NCI-H1092 treated with DMSO at 0.1 percent for 48 hours (cell line): ENCODE measurements at places on chromosomes 4 and X.

GRCh38 chr4:73181231-73181630 lies 77.4 kb downstream of the ANKRD17 start:
- no peak for DNase-seq

DNA sequence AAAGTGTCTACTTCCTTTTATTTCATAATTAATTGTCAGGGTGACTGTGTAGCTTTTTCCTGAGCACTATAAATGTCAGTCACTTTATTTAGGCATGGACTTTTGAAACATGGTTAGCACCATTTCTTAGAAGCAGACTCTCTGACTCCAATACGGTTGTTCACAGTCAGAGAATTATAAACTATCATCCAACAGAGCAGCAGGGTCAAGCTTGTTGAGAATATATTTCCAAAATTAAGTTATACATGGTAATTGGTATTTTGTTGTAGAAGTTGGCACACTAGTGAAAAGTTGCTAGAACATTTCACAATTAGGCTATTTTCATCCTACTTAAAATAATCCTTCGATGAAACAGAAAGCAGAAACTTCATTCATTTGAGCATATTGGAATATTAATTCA lies 1155.5 kb upstream of the IGFBP7 start:
- no peak for DNase-seq

DNA sequence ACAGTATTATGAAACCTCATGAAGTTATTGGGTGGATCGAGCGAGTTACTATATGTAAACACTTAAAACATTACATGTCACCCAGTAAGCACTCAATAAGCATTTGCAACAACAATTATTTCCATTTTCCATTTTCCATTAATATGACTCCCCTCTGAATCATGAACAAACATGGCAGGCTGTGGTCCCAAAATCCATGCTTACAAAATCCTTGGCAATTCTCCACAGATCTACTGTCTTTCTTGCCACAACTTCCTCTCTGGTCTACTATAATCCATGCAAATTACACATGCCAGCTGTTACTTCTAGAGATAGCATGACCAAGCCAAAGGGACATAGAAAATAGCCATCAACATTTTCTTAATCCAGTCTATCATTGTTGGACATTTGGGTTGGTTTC lies 22.0 kb downstream of the ASB11 start:
- no peak for DNase-seq

DNA sequence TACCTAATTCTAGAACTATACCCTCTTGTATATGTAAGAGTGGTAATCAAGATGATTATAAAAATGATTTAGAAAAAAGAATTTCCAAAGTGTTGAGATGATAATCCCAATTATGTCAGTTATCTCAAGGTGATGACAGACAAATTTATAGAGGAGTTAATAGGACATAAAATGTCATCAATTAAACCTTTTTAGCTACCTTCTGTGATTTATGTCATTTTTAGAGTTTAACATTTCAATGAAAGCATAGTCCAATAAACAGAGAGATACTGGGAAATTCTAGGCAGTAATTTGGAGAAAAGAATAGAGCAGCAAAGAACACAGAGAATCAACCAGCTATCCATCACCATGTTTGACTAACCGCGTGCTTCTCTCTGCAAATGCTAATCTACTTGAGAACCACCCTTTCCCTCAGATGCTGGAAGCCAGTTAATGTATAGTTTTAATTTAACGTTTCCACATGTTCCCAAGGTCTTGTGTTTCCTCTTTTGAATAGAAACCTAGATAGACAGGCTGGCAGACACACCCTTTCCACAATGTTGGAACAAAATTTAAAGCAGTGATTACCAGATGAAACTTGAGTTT lies 433.1 kb upstream of the FAM241A start:
- no peak for DNase-seq

DNA sequence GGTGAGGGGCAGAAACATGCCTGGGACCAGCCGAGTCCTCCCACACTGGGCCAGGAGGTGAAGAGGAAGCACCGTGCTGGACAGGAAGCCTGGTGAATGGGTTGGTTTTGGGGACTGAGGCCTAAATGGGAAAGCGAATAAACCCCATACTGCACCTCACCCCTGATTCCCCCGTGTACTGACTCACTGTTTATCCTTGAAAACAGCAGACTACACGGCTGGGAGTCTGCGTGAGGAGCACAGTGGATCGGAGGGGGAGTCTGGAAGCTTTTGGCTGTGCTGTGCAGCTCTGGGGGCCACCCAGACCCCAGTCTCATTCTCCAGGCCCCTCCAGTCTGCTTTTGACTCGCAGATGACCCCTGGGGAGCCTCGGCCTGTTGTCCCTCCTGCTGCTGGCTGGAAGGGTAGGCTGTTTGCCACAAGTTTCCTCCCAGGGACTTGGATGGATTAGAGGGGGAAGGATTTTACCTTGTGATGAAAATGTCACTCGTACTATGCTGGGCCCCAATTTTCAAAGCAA lies 90.0 kb downstream of the PSAPL1 start:
- DNase-seq = no peak

DNA sequence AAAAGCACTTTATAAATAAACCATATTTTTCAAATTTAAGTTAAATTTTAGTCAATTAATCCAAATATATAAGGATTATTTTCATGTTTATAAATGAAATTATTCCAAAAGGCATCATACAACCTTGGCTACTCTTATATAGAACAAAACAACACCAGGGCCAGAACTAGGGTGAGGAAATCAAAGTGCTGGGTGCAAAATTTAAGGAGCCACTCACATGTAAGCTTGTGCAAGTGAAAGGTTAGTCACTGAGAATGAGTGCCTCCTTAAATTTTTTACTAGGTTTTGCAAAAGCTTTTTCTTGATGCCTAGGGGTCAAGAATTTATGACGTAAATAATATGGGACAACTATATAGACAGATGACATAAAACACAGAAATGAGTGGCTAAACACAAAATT lies 83.4 kb upstream of the COX18 start:
- no peak for DNase-seq

GRCh38 chr4:106978046-106978774 lies 57.9 kb downstream of the DKK2 start:
- no peak for DNase-seq

- no peak for DNase-seq
Observed at GRCh38 chr4:36921476-36922216, 322.9 kb upstream of the NWD2 start.

DNA sequence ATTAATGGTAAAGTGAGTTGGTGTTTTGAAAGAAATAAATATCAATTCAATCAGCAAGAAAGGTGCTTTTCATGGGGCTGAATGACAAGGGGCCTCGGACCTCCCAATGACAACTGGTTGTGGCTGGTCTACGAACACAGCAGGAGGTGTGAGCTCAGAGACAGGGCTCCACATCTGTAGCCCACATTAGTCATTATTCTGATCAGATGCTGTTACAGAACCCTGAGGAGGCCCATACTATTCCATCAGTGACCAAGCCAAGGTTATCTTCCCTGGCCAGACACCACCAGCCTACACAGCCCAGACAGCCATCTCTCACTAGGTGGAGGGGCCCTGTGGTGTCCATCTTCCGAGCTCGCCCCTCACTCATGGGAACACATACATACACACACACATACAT lies 168.8 kb downstream of the SH3KBP1 start:
- DNase-seq = no peak

GRCh38 chrX:39850630-39851152 lies 247.1 kb downstream of the BCOR start:
- no peak for DNase-seq

- no peak for DNase-seq
Observed at GRCh38 chr4:139247700-139248238, 32.3 kb downstream of the MGARP start.

DNA sequence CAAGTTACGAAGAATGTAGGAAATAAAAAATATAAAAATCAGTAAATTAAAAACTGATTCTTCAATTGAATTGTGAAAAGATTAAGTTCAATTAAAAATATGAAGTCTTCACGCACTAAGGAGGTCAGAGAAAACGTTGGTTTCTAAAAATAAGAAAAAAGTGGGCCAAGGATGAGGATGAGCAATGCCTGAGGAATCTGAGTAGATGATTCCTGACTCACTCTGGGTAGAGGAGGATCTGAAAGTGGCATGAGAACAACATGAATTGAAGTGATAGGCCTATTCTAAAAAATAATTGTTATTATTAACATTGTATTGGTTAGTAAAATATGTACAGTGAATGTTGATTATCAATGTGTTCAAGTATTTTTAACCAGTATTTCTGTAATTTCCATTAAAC lies 444.2 kb downstream of the GRIA2 start:
- no peak for DNase-seq

DNA sequence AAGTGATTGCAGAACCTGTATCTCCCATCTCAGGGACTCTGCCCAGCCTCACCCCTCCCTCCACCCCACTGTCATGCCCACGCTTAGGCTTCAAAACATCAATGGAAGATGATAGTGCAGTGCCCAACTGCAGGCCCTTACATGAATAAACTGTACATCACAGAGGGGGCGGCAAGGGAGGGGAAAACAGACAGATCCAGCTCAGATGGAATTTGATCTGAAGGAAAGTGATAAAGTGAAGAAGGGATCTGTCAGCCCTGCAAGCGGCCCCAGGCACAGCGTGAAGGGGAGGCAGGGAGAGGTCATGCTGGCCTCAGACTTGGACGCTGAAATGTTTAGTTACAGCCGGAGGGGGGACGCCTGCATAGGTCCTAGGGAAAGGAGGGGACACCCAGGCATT lies 38.5 kb downstream of the GYG2 start:
- DNase-seq = no peak

DNA sequence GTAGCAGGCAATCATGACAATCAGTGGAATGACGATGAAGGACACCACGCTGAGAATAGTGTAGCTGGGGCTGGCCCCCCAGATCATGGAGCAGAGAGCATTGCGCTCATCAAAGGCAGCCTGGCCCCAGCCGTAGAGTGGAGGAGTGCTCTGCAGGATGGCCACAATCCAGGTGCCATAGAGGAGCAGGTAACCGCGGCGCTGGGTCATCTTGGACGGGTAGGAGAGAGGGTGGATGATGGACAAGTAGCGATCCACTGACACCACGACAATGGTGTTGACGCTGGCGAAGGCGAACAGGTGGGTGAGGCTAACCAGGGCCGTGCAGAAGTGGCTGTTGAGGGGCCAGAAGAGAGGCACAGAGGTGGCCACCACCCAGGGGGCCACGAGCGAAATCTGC lies 2.8 kb downstream of the GPR101 start:
- no peak for DNase-seq

- DNase-seq = no peak
Observed at GRCh38 chrX:75547783-75548182, 24.9 kb upstream of the ZDHHC15 start.

DNA sequence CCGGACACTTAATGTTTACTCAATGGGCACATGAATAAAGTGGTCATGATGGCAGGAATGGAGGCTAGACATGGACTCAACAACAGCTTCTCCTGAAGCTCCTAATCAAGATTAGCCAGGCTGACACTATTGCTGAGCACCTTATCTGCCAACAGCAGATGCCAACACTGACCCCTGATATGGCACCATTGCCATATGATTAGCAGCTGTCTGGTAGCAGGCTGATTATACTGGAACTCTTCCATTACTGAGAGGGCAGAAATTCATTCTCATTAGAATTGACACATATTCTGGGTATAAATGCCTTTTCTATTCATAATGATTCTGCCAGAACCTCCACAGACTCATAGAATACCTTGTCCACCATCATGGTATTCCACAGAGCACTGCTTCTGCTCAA lies 18.4 kb upstream of the AFF1 start:
- no peak for DNase-seq

DNA sequence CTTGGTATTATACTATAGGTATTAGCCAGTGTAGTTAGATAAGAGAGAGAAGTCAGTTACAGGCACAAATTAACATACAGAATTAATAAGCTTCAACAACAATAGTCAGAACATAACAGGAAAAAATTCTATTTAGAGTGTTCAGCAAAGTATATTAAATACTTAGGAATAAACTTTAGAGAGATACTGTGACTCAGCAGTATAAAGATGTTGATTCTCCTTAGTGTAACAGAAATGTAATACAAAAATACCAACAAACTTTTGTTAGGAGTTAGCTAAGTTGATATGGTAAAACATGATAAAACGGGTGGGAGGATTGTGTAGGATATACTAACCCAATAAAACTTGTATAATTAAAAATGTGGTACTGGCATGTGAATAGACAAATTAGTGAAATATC lies 154.3 kb downstream of the DIPK2B start:
- DNase-seq = no peak

DNA sequence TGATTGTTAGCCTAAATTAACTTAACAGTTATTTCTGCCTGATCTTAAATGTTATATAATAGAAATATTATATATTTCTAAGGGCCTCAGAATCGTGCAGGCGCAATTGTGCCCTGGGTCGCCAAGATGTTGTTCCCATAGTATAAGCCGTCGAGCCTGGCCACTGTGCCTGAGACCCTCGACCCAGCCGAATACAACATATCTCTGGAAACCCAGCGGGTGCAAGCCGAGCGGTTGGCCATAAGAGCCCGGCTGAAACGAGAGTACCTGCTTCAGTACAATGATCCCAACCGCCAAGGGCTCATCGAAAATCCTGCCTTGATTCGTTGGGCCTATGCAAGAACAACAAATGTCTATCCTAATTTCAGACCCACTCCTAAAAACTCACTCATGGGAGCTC lies 549.8 kb downstream of the KCTD8 start:
- DNase-seq = no peak

DNA sequence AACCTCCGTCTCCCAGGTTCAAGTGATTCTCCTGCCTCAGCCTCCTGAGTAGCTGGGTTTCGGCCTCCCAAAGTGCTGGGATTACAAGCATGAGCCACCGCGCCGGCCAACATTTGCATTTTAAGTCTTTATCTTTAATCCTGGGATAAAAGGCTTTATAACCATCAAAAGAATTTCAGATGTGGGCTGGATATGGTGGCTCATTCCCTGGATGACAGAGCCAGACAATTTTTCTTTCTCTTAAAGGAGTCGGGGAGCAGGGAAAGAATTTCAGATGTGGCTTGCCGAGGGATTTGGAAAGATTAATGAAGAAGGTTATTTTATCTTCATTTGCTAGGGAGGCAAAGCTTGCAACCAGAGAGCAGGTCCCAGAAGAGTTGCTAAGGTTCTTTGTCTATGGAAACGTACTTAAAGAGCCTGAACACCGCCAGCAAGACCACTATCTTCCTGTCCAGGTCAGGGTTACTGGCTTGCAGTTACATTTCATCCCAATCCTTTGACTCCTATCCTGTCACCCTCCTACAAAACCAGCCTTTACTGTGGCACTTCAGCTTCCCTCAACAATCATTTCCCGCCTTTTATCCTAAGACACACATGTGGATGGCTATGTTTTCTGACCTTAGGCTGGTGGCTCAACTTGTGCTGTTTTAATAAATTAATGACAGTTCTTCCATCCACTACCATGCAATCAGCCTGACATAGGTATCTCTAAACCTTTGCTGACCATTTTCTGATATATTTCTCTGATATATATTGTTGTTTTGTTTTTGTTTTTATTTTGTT lies 3.9 kb upstream of the KLHL8 start:
- no peak for DNase-seq

- DNase-seq = peak; percentile 20
Observed at GRCh38 chr4:6907658-6908191, 1.9 kb upstream of the TBC1D14 start.
